B cell (primary cell): ENCODE measurements at places on chromosomes 13 and 19.

GRCh38 chr19:16822648-16823047 is 6.5 kb upstream of the SIN3B start:
- no peak for DNase-seq

GRCh38 chr13:30918662-30919405 is 12.8 kb downstream of the MEDAG start:
- DNase-seq, result no peak

DNA sequence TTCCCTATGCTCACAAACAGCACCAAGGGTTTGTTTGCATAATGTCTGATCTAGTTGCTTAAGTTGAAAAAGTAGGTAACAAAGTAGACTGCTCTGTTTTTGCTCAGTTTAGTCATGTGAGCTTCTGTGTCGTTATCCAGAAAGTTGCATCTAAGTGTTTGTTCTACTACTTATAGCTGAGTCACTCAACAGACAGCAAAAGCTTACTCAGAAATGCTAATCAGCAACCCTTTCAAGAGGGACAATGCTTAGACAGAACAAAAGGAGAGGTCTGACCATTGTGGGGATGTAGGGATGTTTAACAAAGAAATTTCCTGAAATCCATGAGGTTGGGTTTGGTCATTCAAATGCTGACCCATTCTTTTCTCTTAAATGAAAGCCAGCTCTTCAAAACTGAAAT is 106.4 kb downstream of the ATP8A2 start:
- DNase-seq, result no peak

DNA sequence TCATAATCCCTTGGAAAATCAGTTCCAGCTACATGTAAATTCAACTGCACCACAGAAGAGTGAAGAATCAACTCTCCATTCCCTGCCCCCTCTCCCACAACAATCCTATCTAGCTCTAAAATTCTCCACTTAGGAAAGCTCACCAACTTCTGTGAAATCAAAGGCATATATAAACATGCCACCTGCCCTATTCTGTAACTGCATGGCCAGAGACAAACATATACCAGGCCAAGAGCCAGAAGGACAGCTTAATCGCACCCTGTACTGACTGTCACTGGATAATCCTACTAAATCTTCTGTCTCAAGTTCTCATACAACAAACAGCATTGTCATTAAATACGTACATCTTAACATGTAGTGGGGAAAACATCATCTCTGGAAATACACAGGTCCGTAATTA is 58.2 kb upstream of the EEF1AKMT1 start:
- no peak for DNase-seq
